ENCODE measurements at places on chromosomes 11 and 22.

DNA sequence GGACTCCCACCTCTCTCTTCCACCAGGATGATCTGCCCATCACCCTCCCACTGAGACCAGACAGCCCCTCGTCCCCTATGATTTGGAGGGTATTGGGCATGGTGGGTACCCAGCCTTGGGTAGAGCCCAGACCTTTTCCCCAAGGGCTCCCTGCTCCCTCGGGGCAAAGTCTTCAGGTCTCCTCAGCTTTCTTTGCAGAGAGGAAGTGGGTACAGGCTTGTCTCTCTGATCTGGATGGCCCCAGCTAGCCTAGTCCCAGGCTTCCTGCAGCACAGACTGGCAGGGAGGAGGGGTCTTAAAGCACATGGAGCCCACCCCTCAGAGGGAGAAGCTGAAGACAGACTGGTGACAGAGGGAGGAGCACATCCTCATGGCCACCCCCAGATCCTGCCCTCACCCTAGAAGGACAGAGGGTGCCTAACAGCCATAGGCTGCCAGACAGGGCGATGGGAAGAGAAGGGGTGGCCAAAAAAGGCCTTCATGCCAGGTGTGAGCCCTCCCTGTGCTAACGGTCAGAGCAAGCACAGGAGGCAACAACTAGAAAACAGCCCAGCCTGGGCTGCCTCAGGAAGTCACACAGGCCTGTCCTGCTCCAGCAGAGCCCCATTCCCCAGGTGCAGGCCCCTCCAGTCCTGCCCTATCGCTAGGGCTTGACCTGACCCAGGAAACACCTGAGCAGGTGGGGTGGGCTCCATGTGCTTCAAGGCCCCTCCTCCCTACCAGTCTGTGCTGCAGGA, 30.4 kb downstream of the SLC22A12 start:
- no peak for DNase-seq

DNA sequence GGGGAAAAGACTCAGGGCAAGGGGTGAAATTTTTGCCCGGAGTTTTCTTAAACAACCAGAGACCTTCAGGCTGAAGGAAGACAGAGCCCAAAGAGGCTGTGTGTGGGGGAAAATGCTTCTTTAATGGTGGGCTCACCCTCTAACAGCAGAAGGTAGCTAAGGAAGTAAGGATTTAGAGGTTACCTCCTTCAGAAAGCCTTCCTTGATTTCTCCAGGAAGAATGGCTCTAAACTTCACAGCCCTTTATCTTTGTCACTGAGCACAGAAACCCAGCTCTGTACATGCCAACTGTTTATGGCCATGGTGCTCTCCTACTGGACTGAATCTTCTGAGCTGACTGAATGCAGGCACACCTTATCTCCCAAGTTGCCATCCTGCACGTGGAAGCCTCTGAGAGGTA, 196.0 kb downstream of the TENM4 start:
- DNase-seq: no peak

DNA sequence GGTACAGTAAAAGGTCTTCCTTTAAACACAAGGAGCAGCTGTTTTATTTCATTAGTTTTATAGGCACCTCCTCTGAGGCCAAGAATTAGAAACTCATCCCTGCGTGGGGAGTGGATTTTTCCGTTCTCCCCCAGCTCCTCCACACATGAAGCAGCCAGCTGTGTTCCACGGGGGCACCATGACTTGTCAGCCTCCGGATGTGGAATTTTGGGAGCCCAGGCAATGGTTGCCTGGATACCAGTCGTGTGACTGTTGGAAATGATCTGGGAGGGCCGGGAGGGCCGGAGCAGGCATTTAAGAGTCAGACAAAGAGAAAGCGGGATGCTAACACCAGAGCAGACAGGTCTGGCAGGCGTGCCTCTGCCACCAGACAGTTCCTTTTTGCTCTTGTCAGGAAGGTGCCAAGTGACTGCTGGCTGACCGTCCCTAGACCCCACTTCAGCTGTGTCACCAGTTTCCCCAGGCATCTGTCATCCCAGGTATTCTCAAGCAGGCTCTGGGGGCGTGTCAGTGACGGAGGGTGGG, 15.9 kb upstream of the CDC42EP2 start:
- DNase-seq: peak; percentile 40

- DNase-seq: no peak
These were observed 64.8 kb upstream of the NUP160 start for GRCh38 chr11:47912843-47913437.

GRCh38 chr11:106161775-106162634, 84.5 kb downstream of the AASDHPPT start:
- DNase-seq: no peak

GRCh38 chr11:3946455-3947017, 91.1 kb downstream of the STIM1 start:
- DNase-seq: no peak

GRCh38 chr22:44393066-44393465, 80.3 kb upstream of the SHISAL1 start:
- peak; percentile 11 for DNase-seq

GRCh38 chr11:74299015-74299414, 12.4 kb downstream of the P4HA3 start:
- DNase-seq: no peak

- no peak for DNase-seq
These were observed 10.7 kb downstream of the FAM118A start for GRCh38 chr22:45320357-45320976.

DNA sequence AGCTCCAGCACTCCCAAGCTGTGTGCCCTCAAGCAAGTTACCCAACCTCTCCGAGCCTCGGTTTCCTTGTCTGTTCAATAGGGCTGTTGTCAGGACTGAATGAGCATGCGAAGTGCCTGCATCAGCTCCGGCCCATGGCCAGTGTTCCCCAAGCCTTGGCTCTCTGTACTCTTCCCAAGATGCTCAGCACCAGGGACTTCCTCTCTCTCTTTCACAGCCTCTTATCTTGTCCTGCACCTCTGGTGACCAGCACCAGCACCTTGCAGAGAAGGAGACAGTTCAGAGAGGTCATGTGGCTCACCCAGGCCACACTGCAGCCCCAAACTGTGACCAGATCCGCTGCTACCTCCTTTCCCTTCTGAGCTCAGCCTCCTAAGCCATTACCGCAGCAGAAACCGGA, 120.3 kb upstream of the ANO1 start:
- DNase-seq: no peak

GRCh38 chr11:46331282-46331984, 15.8 kb upstream of the DGKZ start:
- no peak for DNase-seq

DNA sequence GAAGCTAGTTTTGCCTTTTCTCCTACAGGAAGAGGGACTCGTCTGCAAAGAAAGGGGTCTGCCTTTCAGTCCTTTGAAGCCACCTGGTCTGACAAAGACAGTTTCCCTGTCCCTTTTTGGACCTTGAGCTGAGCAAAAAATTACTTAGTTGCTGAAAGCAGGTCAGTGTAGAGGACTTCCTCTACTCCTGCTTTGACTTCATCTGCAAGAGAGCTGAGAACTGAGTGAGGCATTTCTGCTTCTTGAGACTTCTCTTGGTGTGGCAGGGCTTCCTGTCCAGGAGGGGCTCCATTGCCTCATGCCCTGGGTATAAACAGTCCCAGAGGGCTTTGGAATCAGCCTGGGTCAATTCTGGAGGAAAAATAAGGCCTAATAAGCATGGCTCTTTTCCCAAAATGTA, 73.1 kb downstream of the ZNRF3 start:
- no peak for DNase-seq

DNA sequence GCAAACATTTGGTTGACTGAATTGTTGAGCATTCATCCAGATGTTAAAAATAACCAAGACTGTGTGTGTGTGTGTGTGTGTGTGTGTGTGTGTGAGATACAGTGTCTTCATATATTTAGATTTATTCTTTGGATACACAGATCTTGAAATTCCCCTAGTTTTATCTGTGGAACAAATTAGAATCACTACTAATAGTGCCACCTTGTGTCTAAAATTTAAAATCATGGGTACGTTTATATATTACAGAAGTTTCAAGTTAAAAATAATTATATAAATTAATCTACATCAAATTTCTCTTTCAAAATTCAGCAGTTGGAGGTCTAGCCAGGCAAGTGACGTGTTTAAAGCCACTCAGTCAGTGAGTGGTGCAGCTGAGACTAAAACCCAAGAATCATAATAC, 1566.2 kb upstream of the TENM4 start:
- no peak for DNase-seq

GRCh38 chr11:68825571-68825970, 16.1 kb downstream of the CPT1A start:
- DNase-seq: peak; percentile 89

DNA sequence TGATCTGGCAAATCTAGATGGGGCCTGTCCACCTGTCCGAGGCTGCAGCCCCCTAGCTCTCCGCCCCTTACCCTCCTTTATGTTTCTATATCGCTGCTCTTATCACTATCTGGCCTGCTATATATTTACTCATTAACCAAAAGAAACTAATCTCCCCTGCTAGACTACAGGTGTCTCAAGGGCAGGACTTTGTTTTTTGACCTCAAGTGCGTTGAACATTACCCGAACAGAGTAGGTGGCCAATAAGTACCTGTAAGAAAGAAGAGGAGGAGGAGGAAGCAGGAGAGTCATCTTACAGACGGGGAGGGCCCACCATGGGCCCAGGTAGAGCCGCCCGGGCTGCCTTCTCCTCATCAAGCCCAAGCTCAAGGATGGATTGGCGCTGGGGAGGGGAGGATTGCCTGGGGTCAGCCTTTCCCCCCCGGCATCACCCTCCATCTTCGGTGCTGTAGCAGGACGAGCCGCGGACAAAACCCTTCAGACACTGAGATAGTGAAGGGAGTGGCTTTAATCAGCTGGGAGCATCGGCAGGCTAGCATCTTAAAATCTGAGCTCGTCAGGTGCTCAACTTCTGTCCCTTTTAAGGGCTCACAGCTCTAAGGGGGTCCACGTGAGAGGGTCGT, 1.2 kb upstream of the P2RY6 start:
- no peak for DNase-seq

DNA sequence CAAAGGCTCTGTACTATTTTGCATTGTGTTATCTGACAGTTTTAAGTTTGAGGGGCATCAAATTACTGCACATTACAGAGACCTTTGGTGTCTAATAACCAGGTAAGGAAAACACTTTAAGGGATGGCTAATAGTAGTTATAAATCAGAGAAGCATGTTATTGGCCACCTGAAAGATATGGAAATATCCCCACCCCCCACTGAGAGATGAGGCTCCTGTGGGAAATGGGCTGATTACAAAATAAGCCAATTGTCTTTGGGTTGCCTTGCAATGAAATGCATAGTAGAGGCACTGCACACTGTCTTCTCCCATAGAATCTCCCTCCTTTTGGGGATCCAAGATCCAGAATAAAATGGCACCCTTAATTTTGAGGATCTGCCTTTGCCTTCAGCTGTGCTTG, 91.0 kb downstream of the IGLL5 start:
- no peak for DNase-seq

DNA sequence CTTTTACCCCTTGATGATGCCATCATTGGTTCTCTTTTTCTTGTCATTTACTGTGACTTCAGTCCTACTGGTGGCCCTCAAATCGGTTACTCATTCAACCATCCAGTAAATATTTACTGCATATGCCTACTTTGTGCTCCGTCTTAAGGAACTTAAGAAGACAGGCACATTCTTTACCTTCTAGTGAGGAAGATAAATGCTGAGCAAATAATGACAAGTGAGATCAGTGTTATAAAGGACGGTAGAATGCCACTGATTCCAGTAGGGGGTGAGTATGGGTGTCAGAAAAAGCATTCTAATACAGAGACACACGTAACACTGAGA, 1.6 kb downstream of the ANKRD42 start:
- DNase-seq: no peak

DNA sequence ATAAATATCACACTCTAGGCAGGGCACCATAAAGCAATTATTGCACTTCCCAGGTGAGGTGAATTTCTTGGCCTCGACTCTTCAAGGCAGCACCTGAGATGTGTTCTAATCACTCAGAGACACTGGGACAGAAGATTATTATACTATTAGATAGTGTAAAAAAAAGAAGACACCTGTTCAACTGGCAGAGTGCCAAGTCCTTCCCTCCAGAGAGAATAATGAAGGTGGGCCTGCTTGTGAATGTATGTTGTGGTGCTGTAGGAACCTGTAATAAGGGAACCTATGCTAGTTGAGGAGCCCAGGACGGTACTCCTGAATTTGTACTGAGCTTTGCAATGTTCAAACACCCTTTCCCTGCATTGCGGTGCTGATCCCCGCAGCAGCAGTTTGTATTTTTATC, 107.5 kb downstream of the NXPE2 start:
- DNase-seq: no peak

DNA sequence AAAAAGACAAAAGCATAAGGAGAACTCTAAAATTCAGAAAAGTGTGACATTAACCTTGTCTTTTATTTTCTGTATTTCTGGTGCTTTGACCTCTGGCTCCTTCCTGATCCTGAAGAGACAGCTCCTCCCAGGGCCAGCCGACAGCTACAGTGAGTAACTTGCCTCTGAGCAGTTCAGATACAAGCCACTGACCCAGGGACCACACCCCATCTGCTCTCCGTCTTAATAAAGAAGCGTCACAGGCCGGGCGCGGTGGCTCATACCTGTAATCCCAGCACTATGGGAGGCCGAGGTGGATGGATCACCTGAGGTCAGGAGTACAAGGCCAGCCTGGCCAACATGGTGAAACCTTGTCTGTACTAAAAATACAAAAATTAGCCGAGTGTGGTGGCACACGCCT, 6.5 kb downstream of the MLC1 start:
- DNase-seq: no peak

GRCh38 chr11:116072601-116073410, 568.6 kb upstream of the CADM1 start:
- DNase-seq: no peak

GRCh38 chr11:35967042-35967441, 23.2 kb downstream of the LDLRAD3 start:
- DNase-seq: no peak

DNA sequence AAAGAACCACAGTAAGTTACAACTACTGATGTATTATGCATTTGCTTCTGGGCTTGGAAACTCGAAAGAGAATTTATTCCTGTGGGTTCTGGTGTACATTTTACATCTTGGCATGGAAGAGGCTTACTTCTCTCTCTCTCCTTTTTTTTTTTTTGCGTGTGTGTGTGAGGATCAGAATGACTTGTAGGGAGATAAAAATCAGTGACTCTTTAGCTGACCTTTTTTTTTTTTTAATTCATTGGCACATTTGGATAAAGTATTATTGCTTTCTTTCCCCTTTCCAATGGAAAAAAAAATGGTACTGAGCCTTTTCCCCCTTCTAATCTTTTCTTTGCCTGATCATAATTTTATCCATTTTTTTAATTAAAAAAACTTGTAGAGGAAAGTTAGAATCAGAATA, 43.5 kb downstream of the EXT2 start:
- no peak for DNase-seq

- no peak for DNase-seq
These were observed 274.4 kb downstream of the BLID start for GRCh38 chr11:121841487-121842191.

DNA sequence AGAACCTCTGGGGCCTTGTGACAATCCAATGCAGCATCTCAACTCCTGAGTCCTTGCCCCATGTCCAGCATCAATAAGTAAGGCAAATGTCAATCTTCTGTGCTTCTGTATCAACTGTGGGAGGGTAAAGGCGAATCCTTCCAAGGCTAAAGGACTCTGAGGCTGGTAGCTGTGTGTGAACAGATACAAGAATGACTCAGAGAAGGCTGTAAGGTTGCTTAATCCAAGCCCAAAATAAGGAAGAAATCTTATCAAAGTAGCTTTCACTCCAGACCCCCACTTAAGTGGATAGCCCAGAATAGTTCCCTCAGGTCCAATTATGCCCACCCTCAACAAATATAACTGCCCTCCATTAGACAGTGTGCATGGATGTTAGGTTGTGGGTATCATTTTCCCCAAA, 28.1 kb upstream of the SCGB1A1 start:
- no peak for DNase-seq
